EH (cell line): ENCODE measurements at places on chromosomes 16 and 17.

DNA sequence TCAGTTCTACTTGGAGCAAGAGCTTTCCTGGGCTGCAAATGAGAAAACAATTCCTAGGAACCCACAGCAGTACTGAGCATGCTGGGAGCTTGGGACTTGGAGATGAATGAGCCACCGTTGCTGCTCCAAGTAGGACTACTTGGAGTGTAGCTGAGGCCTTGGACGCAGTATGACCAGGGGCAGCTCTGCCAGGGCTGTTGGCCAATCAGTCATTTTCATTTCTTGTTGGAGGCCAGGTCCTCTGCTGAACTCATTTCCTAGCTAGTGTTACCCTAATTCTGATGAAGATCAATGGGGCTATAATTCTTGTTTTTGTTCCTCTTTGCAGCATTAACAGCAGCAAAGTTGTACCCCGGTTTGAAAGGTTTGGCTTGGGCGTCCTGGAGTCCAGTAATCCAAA, 8.0 kb upstream of the LGALS9 start:
- no peak for DNase-seq

- DNase-seq, result no peak
Observed at GRCh38 chr17:78766743-78767294, 15.3 kb downstream of the CYTH1 start.

- peak; percentile 5 for DNase-seq
Observed at GRCh38 chr17:74569020-74570003, 2.0 kb upstream of the CD300H start.

- no peak for DNase-seq
Observed at GRCh38 chr17:18122990-18123753, 14.6 kb downstream of the MYO15A start.

- DNase-seq, result peak; percentile 4
Observed at GRCh38 chr16:51473091-51473490, 322.0 kb upstream of the SALL1 start.

- DNase-seq, result no peak
Observed at GRCh38 chr17:8021565-8022359, 17.1 kb upstream of the ALOX15B start.

- no peak for DNase-seq
Observed at GRCh38 chr16:5065326-5065725, 430 bp downstream of the C16orf89 start.

DNA sequence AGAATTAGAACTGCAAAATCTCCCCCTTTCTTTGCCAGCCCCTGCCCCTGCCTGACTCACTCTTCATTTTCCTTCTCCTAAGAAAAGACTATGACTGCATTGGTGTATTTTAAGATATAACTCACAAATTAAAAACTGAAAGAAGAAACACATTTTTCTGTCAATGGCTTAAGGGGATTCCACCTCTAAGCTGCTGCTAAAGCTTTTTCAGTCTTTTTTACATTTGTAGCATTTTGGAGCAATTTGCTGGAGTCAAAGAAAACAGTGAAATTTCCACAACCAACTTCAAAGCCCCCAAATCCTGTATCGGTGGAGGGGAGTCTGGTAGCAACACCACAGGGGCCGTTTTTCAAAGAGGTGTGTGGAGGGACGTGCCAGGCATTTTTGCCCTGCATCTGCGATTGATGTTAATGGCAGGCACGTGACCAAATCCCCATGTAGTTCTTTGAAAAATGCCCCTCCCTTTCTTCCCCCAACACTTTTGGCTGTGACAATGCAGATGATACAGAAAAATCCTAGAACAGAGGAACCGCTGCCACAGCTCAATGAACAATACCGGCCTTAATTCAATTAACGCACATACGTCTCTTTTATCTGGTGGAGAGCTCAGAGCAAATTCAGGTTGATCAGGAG, 28.5 kb downstream of the MAF start:
- DNase-seq, result no peak

DNA sequence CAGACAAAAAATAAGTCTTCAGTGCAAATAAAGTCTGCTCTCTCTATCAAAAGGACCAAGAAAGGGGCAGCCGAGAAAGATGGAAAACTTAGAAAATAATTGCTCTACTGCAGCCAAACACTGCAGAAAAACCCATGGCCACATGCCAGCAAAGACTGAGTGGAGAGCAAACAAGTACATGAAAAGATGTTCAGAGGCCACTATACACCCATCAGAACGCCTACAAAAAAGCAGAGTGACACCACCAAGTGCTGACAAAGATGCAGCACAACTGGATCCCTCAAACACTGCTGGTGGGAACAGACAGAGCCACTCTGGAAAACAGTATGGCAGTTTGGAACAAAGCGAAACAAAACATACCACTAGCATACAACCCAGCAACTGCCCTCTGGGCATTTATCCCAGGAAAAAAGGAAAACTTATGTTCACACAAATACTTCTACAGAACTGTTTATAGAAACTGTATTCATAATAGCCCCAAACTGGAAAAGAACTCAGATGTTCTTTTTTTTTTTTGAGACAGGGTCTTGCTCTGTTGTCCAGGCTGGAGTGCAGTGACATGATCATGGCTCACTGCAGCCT, 36.7 kb downstream of the KIAA0753 start:
- peak; percentile 22 for DNase-seq

DNA sequence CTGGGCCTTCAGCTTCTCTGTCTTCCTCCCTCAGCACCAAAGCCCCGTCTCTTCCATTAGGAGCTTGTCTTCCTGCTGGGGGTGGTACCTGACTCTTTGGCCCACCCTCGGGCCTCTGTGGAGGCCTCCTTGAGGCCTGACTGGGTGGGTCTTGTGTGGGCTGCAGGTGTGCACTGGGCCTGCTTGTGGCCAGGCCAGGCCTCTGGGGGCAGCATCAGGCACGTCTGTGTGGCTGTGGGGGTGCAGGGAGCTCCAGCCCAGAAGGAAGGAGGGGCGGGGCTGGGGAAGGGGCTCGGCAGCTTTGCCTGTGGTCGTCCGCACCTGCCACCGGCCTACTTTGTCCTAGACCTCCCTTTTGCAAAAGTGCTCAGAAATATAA, 7.0 kb downstream of the PIGQ start:
- DNase-seq, result no peak

DNA sequence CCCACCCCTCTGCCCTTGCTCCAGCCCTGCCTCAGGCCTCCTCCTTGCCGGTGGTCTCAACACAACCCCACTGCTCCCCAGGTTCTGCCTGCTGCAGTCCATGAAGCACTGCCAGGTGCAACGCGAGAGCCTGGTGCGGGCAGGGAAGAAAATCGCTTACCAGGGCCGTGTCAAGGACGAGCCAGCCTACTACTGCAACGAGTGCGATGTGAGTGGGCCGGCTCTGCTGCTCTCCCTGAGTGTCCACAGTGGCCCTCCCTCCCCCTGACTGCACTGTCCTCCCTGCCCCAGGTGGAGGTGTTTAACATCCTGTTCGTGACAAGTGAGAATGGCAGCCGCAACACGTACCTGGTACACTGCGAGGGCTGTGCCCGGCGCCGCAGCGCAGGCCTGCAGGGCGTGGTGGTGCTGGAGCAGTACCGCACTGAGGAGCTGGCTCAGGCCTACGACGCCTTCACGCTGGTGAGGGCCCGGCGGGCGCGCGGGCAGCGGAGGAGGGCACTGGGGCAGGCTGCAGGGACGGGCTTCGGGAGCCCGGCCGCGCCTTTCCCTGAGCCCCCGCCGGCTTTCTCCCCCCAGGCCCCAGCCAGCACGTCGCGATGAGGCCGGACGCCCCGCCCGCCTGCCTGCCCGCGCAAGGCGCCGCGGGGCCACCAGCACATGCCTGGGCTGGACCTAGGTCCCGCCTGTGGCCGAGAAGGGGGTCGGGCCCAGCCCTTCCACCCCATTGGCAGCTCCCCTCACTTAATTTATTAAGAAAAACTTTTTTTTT, 1.8 kb upstream of the TMEM88 start:
- no peak for DNase-seq

GRCh38 chr16:86566601-86566965, at the start of gene FOXC2:
FOXC2 (plus strand) TSS chr16:86566829; CDS start chr16:86567336, 507 bp downstream.
- peak; percentile 95 for DNase-seq

- DNase-seq, result peak; percentile 96
Observed at GRCh38 chr16:47732523-47733111, 271.5 kb downstream of the PHKB start.

GRCh38 chr17:34386343-34386696, 23.3 kb upstream of the CCL1 start:
- no peak for DNase-seq

GRCh38 chr16:9344508-9344907, 253.1 kb downstream of the HAPSTR1 start:
- no peak for DNase-seq

- no peak for DNase-seq
Observed at GRCh38 chr17:46792071-46792470, 26.4 kb downstream of the WNT3 start.

GRCh38 chr16:23296994-23297393, 5.1 kb upstream of the SCNN1B start:
- DNase-seq, result no peak

DNA sequence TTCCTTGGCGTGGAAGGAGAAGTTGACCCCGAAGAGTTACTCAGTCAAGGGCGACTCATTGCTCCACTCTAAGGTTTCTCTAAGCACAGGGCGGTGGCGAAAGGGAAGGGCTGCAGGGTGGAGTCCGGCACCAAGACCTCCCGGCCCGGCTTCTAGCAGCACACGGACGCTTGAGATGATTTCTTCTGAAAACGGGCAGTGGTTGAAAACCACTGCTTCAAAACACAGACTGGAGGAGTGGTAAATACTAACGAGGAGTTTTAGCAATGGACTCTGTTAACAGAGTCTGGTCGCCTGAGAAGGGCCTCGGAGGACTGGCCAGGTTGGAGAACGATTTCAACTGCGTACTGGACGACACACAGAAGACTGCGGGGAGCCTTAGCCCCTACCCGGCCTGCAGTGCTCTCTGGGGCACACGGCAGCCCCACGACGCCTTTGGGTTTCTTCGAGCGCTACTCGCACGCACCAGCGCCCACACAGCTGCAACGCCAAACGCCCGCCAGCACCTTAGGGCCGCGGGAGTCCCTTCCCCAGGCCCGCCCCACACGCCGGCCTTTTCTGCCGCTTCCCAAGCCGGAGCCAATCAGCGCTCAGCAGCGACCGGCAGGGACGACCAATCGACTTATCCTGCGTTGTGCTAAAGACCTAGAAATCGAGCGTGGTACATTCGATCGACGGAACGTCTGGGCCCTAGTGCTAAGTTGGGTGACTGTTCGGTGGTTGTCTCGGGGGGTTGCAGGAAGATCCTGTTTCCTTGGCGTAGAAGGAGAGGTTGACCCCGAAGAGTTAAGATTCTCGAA, 14.4 kb upstream of the CA4 start:
- DNase-seq, result peak; percentile 92

DNA sequence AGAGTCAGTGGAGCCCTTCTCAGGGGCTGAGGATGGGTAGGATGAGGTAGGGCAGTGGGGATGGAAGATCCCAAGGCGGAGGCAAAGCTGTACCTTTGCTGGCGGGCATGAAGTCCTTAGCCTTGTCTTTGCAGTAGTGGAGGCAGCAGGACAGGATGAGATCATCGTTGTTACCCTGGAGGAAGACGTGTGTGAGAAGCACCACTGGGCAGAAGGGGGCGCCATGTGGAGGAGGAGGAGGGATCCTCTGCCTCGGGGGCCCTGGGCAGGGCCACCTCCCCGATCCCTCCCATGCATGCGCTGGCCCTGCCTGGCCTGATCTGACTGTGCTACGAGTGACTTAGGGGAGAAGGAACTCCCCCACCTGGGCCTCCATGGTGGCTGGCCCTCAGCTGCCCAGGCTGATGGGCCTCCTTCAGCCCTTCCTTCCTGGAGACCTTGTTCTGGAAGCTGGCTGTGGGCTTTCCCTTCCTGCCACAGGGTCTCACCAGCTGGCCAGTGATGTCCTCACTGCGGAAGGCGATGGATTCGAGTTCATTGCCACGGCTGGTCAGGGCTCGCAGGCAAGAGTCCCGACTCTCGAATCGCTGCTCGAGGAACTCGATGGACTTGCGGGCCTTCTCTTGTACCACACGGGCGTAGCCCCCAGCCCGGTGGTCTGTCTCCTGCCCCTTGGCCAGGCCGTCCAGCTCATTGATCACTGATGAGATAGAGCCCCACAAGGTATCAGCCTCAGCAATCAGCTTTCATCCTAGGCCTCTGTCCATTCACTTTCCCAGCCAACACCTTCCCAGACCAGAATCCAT, 10.3 kb downstream of the HIC1 start:
- peak; percentile 87 for DNase-seq

GRCh38 chr17:62714016-62714777, 86.7 kb downstream of the MRC2 start:
- peak; percentile 71 for DNase-seq

- peak; percentile 30 for DNase-seq
Observed at GRCh38 chr17:8022360-8023003, 16.4 kb upstream of the ALOX15B start.

- no peak for DNase-seq
Observed at GRCh38 chr17:57246257-57246656, 10.1 kb upstream of the MSI2 start.

- DNase-seq, result no peak
Observed at GRCh38 chr16:12747261-12747660, 56.4 kb downstream of the CPPED1 start.

- no peak for DNase-seq
Observed at GRCh38 chr16:55732496-55732895, 76.7 kb downstream of the SLC6A2 start.

- DNase-seq, result peak; percentile 89
Observed at GRCh38 chr17:47810200-47810821, 11.3 kb downstream of the OSBPL7 start.

- no peak for DNase-seq
Observed at GRCh38 chr17:81076141-81076679, 41.3 kb downstream of the BAIAP2 start.

DNA sequence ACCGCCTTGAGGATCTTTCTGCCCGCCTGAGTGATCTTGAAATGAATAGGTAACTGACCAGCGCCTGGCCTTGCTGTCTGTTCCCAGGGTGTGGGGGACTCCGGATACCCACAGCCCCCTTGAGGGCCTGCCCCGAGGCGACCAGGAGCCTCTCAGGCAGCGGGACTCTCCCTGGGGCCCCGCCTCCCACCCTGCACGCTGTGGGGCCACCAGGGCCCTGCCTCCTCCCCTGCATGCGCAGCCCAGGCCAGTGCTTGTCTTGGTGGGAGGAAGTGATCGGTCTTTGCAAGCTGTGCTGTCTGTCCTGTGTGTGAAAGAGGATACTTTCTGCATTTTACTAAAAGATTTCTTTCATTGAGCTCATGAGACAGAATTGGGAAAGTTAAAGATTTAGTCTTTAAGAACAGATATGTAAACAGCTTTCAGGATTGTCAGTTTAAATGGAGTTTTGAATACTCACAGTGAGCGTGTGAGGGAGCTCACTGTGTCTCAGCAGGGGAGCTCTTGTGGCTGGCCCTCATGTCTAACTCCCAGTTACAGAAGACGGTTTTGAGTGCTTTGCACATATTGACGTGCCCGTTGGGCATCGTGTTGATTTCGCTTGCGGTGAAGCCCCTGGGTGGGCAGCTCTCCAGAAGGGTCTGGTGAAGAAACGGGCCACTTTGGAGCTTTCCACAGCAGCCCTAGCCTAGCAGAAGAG, 36.1 kb upstream of the CAPN15 start:
- DNase-seq, result no peak

DNA sequence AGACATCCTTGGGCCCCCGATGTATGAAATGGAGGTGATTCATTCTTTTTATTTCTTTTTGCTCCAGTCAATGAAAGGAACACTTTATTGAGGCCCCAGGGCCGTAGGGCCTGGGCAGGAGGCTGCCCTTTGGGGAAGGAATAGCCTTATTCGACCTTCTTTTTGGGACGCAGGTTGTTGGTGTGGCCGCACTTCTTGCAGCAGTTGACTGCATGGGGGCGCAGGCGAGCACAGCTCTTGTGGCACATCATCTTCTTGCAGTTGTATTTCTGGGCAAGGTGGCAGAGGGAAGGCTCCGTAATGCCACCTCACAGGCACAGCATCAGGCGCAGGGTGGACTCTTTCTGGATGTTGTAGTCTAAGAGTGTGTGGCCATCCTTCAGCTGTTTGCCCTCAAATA, 50.9 kb downstream of the SIAH1 start:
- DNase-seq, result no peak
